Substantia nigra (tissue), 51 donors: ENCODE measurements at places on chromosomes 3 and 15.

GRCh38 chr3:72123908-72124441 lies 339.0 kb upstream of the PROK2 start:
- no peak for DNase-seq

DNA sequence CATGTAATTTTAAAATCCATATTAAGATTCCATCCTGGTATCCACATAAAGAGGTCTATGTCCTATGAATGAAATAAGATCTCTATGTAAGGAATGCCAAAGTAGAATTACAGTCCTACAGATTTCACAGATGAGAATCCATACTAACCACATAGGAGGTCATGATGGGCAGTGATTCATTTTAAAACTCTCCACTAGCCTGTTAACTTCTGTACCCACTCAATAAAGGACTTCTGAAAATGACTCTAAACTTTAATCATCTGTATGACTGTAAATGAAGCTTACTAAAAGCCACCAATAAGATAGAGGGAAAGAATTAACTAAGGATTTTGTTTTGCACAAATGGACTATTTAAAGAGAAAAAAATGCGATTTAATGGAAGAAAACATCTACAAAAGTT lies 28.7 kb downstream of the MORC1 start:
- DNase-seq: no peak

DNA sequence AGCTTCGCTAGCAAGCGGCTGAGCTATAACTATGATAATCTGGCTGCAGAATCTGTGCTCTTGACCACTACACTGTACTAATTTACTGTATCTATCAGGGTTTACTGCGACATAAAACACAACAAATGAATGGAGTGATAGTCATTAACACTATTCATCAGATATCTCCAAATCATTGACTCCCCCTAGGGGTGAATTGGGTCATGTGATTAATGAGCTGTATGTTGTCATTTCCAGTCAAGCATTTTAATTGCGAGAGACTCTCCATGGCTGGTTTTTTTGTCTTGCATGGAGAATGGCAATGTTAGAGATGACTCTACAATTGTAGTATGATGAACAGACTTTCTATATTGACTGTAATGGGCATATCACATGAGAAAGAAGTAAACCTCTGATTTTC lies 10.5 kb upstream of the TM4SF18 start:
- DNase-seq: no peak

DNA sequence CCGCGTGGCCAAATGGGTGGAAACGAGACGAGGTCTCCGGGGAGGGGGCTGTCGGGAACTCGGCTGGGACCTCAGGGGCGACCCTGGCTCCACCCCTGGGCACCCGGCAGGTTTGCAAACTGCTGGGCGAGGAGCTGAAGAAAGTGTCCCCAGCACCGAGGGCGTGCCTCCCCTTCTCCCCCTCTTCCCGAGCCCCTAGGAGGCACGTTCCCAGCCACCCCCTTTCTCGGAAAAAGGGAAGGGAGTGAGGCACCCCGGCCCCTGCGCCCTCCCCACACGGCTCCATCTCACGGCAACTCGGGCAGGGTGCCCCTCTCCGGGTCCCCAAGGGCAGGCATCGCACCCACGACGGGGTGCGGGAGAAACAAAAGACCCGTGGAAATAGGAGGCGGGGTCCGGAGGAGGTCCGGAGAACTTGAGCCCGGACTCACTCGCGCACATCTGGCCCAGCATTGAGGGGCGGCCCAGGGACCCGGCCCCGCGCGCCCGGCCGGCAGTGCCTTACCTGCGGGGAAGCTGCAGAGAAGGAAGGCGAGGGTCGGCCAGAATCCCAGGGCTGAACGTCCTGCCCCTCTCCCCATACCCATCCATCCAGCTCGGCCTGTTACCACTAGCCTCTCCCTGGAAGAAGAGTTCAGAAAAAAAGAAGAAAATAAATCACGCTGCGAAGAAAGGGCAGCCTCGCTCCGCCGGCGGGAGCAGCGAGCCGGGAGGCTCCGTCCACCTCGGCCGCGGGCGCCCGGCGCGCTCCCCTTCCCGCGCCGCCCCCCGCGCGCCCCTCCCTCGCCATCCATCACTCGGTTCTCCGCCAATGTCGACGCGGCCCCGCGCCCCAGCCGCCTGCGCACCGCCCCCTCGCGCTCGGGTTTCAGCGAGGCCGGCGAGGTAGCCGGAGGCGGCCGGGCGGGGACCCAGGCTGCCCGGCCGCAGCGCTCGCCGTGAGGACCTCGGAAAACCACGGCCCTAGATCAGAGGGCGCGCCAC lies 16.3 kb downstream of the RGMA start:
- no peak for DNase-seq

- DNase-seq: no peak
Measured at GRCh38 chr3:117763561-117763960, 1054.0 kb downstream of the TUSC7 start.

- DNase-seq: no peak
Measured at GRCh38 chr15:48459571-48460442, 128.6 kb downstream of the DUT start.

- DNase-seq: no peak
Measured at GRCh38 chr3:44509393-44509921, 32.0 kb upstream of the ZNF445 start.

DNA sequence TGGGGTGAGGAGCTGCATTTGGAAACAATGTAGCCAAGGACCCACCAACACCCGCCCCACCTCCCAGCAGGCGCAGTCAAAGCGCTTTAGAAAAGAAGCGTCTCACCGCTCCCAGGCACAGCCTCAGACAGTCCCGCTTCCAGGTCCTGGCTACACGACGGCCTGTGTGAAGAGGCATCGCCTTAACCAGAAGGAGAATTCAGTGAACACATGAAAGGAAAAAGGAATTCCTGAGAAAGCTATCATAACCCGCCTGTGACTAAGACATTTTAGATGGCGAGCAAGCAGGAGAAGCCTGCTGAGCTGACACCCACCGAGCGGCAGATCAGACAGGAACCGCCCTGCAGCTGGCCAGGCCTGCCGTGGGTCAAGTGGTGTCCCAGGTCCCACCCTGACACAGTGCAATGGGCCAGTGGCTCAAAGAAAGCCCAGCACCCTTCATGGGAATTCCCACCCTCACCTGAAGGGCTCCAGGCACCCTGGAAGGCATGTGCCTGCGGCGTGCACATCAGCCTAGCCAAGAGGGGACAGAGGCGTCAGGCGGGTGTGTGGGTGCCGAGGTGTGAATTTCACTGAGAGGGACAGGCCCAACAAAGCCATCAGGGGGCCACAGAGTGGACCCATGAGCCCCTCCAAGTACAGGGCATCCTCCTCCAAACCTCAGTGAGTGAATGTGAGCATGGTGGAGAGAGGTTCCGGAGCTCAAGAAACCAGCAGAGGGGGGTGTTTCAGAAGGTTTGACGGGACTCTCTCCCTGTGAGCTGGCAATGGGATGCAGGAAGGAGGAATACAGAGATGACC lies 144.8 kb downstream of the NSMCE3 start:
- DNase-seq: no peak

DNA sequence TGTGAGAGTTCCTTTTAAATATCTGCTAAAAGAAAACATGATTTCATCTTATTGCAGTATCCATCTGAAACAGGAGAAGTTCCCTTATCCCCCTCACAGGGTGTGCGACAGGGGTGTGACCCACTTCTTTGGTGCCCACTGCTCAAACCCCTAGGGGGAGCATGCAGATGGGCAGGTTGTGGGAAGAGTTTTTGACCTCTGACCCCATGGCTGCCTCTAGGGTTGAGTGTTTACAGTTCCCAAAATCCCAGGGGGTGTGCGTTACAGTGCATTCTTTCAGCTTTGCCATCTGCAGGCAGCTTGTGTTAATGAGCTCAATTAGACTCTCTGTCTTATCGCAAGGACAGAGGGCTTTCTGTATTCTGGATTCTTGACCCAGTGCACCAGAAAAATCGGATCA lies 443.2 kb upstream of the FRG2C start:
- DNase-seq: no peak

DNA sequence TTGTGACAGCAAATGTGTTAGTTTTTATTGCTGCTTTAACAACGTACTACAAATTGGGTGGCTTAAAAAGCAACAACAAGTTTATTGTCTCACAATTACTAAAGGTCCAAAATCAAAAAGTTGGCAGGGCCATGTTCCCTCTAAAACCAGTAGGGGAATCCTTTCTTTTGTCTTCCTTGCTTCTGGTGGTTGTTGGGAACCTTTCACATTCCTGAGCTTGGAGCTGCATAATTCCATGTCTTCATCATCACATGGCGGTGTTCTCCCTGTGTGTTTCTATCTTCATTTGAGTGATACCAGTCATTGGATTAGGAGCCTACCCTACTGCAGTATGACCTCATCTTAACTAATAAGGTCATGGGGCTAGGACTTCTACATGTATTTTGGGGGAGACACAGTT lies 7.4 kb downstream of the SPRED1 start:
- no peak for DNase-seq

DNA sequence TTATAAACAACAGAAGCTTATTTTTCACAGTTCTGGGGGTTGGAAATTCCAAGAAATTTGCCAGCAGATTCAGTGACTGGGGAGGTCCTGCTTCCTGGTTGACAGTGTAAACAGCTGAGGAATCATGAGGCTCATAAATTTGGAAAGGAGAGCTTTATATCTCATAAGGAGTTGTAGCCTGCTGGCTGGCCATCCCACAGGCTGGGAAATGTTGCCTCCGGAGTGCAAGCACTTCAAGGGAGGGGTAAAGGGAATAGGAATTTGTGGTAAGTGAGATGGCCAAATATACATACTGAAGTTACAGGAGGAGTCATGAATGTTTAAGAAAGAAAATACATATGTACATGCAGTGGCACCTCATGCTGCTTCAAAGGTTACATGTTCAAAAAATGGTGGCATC lies 217.2 kb upstream of the CBLB start:
- no peak for DNase-seq

DNA sequence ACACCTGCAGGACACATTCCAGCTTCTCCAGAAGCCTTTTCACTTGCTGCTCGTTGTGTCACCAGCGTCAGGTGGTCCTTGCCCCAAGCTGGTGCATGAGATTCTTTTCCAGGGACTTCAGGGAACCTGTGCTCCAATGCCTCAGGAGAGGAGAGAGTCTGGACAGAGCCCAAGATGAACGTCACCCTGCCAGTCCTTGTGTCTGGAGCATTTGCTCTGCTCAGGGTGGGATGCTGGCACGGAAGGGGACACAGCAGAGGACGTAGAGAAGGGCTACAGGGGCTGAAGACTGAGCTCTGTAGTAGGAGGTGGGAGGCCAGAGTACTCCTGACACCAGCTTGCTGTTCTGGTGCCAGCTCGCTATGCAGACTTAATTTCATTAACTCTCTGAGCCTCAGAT lies 262.1 kb downstream of the XXYLT1 start:
- no peak for DNase-seq

DNA sequence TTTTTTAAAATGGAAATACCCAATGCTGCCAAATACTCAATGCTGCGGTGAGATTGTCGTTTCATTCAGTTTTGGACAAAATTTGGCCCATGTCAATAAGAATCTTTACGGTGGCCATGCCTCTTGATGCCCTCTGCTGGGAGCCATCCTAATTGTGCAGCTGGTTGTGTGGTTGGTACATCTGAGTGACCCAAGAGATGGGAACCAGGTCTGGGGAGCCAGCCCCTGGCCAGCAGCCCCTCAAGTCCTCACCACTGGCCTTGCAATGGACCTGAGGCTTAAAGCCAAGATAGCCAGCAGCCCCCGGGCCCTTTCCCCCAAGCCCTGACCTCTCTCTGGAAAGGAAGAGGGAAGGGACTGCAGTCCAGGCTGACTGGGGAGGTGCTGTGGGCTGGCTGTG lies 36.4 kb upstream of the ESYT3 start:
- no peak for DNase-seq

DNA sequence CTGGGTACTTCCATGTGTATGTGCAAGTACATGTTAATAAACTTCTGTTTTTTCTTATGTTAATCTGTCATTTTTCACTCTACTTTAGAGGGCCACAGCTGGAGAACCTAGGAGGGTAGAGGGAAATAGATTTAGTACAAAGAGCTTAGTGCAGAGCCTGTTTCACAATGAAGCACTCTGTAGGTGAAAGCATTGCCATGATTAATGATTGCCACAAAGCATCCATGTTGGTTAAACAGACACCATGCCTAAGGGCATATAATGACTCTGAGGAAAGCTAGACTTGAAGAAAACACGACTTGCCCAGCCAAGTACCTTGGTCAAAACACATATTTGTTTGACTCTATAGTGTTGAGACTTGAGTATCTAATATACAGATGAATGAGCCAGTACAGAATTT lies 338.4 kb downstream of the FHIT start:
- DNase-seq: no peak

- DNase-seq: no peak
Measured at GRCh38 chr3:14950274-14950673, 2.9 kb downstream of the NR2C2 start.

DNA sequence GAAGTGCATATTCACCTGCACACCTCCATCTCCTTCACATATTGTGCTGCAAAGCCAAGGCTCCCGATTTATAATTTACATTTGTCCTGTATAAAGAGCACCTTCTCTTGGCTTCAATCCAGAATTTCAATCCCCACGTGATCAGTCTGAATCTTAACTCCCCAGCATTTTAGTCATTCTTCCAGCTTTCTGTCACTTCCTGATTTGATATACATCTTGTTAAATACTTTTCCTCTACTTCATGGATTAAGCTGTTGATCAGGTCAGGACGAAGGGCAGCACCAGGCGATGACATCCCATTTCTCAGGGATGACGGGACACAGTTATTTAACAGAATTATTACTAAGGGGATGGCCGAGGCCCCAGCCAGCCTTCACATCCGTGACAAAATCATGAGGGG lies 212.5 kb downstream of the EPHB1 start:
- DNase-seq: no peak

DNA sequence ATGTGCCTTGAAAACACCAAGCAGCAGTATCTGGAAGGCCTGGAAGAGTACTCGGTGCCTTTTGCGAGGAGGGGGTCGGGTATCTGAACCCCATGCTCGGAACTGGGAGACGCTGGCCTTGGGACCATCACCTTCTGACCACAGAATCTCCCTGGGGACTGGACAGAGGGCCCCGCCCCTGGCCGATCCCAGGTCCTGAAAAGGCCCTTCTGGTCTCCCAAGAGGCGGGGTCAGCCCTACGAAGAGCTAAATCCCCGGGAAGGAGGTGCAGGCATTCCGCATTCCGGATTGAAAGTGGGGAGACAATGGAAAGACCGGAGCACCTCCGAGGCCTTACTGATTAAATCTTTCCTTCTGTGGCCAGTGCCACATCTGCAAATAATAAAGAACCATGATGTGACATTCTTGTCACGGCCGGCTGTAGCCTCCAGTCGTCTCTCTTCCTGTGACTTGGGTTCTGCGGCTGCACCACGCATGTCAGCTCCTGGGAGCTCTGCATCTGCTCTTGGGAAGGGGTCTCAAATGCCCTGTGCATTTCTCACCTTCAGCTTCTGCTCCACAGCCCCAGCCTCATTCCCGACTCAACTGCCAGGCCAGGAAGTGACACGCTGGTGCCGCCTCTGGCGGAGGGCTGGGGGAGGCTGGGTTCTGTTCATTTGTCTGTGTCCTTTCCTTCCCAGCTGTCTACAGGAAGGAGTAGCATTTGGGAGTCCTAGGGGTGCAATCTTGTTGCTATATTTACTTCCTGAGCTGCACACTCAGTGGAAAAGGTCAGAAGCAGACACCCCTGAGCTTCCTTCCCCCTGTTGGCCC lies 173.5 kb downstream of the KLF13 start:
- DNase-seq: no peak

GRCh38 chr3:76998555-76998954 lies 41.3 kb upstream of the ROBO2 start:
- no peak for DNase-seq

- no peak for DNase-seq
Measured at GRCh38 chr3:167716920-167717319, 17.8 kb downstream of the PDCD10 start.
